Caki2 (cell line): ENCODE measurements at places on chromosomes 4 and X. TPM values are rescaled to one million over a fixed set of nuclear protein-coding genes. Genes with fewer than 3 reads are reported as not detected.

Gene GC
- not detected in 2 replicates for total RNA-seq

Gene H2BW2
- not detected in 2 replicates for total RNA-seq

Gene IL2RG
- not detected in 2 replicates for total RNA-seq

Gene ZDHHC9
- total RNA-seq, result 13.1 and 16.0 TPM in 2 replicates

GRCh38 chrX:36978886-36979285, 29.3 kb upstream of the FAM47C start:
- DNase-seq, result peak; percentile 25

GRCh38 chr4:6924361-6924779, 14.7 kb downstream of the TBC1D14 start:
- DNase-seq, result no peak

GRCh38 chrX:96211953-96212352, 472.7 kb upstream of the DIAPH2 start:
- DNase-seq, result no peak

GRCh38 chrX:154356596-154356995, 17.8 kb downstream of the FLNA start:
- DNase-seq, result no peak
